Stimulated activated CD8-positive, alpha-beta memory T cell treated with anti-CD3 and anti-CD28 coated beads, Interleukin-15, amount 100 ng/mL, for 24 hours (primary cell): ENCODE measurements at places on chromosomes 3 and 15.

DNA sequence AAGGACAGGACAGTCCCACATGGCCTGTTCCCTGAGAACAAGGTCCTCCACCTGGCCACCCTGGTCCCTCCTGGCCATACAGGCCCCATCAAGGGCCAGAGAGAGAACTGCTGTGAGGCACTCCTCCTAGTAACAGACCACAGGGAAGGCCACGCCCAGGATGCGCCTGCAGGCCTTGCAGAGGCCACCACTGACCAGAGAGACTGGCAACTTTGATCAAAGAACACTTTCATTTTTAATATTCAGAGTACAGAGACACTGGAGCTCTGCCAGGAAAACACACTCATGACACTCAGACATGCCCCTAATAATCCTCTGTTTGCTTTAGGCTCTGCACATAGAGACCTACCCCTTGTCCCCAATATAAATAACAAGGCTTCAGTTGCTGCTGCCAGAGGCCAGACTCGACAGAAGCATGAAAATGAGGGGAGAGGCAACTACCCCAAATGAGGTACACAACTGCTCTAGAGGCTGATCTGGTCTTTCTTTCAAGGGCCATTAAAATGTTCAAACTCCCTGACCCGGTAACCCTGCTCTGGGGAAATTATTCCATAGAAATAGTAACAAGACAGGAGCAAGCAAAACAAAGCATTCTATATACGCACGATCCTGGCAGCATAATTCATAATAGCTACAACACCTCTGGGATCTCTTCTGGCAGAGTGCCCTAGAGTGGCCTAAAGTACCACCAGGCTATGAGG, 44.8 kb downstream of the CCDC12 start:
- DNase-seq = no peak

DNA sequence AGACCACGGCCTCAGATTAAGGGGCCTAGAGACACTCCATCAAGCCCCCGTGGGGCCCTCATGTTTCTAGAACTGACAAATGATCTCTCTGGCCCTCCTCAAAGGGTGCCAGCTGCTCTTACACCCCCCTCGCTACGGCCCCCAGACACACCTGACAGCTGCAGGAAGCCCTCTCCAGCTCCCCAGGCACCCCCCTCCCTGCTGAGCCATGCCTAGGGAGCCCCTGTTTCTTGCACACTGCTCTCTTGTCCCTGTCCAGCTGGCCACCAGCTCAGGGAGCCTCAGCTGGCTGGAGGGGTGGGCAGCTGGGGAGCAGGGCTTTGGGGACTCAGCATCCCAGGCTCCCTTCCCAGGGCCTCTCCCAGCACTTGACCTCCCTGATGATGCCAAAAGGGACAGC, 14.8 kb downstream of the TNK2 start:
- DNase-seq = no peak

DNA sequence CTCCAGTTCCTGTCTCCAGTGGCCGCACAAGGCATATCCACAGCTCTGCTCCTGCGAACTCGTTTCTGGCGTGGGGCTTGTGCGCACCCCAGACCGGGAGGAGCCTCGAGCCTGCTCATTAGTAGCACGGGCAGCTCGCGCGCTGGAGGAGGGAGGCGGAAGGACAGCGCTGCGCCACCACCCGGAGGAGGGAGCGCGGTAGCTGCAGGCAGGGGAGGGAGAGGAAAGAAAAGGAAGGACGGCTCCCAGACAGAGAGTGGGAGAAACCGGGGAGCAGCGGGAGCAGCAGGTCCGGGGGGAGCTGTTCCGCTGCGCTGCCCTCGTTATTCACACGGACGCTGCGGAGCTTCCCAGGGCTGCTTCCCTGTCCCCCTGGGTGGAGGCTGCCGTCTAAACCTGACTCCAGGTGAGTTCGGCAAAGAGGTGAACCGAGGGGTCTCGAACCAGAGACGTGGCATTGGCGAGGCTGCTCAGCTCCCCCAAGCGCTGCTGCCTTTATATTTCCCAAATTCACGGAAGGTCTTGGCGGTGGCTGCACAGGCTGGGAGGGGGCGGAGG, 121.3 kb upstream of the ZNF717 start:
- DNase-seq = no peak

- DNase-seq = no peak
Observed at GRCh38 chr15:100537331-100537730, 8.6 kb upstream of the CERS3 start.

GRCh38 chr15:88497109-88497765, 29.7 kb downstream of the MRPS11 start:
- no peak for DNase-seq

DNA sequence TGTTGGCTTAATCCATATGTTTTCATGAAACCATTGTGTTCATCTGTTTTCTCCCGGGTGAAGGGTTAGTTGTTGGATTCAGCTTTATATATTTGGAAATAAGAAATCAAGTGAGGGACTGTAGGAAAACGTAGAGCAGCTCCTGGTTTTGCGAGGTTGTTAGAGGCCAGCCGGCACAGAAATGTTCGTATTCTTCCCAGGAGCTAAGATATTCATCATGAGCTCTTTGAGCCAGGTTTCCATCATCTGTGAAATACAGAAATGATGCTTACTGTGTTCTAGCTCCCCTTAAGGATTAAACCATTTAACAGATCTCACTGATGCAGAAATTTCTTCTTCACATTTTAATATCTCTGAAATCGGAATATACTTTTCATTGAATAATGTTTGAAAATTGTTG, 235.5 kb downstream of the PTPRG start:
- DNase-seq = no peak

GRCh38 chr3:15292765-15293522, 39.4 kb downstream of the SH3BP5 start:
- DNase-seq = no peak

GRCh38 chr15:51121118-51121517, 26.4 kb upstream of the TNFAIP8L3 start:
- DNase-seq = no peak

DNA sequence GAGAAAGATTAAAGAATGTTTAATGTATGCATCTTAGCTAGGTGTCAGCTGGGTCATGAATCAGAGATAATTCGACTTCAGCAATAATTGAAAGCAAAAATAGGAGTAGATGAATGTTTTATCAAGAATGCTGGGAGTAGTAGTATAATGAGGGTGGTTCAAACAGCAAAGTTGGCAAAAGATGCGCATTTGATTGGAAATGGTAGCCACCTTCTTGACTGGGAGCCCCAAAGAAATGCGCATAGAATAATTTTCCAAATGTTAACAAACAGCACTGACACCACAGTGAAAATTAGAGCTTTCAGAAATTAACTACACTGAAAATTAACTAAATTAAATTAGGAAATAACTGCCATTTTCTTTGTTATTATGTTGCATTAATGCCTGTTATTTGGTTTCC, 195.8 kb downstream of the TUSC7 start:
- no peak for DNase-seq

- no peak for DNase-seq
Observed at GRCh38 chr15:48072941-48073340, 47.8 kb upstream of the SLC24A5 start.

DNA sequence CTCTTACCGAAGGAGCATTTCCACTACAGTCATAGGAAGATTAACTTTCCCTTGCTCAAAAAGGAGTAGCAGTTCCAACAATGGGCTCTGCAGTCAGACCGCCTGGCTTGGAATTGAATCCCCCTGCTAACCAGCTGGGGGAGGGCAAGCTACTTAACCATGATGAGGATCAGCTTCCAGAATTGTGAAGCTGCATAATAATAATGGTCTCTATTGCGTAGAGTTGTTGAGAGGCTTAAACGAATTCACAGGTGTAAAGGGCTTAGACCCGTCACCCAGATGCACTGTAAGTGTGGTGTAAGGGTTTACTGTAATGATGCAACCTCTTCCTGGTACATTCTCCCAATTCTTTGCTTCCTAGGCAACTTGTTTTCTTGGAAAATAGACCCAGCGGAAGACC, 185.2 kb upstream of the RGMA start:
- DNase-seq = no peak

DNA sequence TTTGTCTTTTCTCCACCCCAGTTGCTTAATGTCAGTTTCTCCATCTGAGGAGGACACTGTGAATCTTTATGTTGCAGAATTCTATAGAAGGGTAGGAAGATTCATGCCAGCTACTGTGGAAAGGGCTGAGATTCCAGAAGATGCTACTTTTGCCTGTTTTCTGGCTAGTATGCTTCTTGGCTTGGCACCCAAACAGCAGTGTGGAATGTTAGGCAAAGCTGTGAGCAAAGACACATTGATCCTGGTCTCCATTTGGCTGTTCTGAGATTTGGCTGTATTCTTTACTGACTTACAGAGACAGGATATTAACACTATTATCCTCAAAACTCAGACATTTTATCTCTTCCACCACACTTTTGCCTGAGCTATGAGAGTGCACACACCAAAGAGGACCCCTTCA, 39.3 kb downstream of the PDHB start:
- no peak for DNase-seq

DNA sequence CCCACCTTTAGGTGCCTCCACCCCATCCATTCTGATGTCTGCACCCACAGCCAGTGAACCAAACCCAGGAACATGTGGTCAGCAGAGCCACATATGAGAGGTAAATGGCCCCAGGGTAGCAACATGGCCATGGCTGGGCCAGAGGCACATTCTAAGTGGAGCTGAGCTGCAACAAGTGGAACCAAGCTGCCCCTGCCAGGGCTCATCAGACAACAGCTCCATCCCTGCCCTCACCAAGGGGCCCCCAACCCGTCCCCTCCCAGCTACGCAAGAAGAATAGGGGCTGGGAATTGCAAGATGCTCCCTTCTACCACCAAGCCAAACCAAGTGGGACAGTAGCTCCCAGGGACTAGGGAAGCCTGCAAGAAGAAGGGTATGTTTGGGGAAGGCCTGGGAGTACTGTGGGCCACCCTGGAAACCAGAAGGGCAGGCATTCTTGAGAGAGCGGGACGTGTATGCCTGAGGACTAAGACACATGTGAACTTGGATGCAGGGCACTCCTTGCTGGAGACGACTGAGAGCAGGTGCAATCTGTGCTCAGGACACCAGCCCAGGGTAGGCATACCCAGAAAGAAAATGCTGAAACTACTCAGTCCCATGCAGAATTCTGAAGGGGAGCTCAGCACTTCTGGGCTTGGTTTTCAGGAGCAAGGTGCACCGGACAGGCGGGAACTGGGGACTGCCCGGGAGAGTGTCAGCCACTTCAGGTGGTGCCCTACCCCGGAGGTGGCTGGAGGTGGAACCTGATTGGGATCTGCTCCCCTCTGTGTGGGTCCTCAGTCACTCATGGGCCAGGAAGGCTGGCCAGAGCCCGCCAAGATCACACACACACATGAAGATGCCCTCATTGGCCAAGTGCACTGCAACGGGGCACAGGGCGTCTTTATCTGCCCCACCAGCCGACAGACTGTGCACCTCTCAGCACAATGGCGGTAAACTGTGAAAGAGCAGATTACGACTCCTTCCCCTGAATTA, 9.5 kb downstream of the MYL3 start:
- no peak for DNase-seq

- DNase-seq = no peak
Observed at GRCh38 chr15:47755941-47756340, 38.6 kb downstream of the SEMA6D start.

- no peak for DNase-seq
Observed at GRCh38 chr15:46523701-46524100, 888.9 kb downstream of the SQOR start.

- DNase-seq = no peak
Observed at GRCh38 chr15:43225201-43225949, 4.6 kb upstream of the EPB42 start.

GRCh38 chr15:66621491-66622467, 56.0 kb upstream of the LCTL start:
- DNase-seq = no peak

DNA sequence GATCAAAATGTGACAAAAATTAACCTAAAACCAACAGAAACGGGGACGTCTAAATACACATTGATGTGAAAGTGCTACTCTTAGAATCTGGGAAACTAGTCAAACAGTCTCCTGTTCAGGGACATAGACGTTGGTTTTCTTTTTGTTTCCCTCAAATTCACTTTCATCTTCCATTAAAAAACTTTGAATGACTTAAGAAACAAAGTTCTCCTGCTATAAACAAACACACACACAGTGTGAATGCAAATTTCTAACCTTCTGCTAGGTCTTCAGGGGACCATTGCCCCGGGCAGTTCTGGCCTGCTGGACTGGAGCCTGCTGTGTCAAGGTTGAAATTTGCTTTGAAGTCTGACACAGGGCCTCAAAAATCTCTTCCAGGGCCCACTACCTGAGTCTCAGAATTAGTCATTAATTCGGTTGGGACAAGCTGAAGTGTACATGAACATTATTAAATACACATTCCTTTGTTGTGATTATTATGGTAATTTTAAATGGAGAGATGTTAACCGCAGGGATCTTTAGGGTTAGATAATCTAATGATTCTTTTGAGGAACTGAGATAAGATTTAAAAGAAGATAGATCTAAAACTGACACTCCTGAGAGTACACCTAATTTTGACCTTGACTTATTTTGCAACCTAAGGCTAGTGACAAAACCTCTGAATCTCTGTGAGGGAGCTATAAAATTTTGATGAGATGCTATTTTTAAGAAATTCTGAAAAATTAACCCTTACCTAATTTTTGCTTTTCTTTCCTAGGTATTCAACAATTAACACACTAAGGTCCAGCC, 1260.4 kb downstream of the ROBO1 start:
- DNase-seq = no peak

DNA sequence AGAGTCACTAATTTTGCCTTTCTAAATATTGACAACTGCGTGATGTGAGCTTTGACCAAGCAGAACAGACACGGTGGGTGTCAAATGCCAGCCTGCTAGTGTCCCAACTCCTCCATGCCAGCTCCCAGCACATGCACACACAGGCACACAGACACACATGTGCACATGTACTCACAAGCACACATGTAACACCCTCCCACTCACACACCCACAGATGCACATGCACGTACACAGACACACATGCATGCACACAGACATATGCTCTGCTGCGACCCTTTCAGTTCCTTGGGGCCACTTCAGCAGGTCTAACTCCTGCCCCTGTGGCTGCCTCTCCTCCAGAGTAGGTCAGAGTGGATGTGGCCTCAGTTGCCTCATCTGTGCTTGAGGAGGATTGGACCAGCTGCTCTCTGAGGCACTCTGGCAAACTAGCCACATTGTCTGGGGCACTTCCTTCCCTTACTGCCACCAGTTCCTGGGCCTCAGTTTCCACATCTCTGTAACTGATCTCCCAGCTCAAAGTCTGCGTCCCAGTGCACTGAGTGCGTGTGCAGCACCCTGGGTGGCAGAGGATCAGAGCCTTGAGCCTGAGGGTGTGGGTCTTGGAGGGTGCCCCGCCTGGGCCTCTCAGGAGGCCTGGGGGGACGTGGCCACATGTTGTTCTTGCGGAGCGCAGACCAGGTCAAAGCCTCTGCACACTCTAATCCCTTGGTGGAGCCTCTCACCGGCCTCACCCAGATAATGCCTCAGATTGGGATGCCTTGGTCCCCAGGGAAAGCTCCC, 55.0 kb upstream of the PRR23E start:
- DNase-seq = no peak

GRCh38 chr3:37619568-37619967, 242.1 kb upstream of the CTDSPL start:
- no peak for DNase-seq

DNA sequence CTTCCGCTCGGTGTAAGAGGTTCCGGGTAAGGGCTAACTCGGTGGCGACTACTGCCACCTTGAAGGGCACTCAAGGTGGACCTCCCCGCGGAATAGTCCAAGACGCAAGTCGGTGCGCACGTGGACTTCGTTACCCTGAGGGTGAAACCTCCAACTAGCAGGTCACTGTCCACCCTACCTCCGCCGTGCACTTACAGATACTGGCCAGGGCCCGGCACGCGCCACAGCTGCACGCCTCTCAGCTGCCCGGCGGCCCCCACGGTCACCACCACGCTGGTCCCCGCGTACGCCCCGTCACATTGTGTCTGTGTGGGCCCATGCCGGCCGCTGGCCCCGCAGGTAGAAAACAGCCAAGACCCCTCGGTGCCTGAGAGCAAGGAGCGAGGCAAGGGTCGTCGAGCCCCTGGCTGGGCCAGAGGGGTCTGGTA, 1.1 kb downstream of the LTK start:
- DNase-seq = no peak
